ENCODE measurements at places on chromosomes 5 and 9.

DNA sequence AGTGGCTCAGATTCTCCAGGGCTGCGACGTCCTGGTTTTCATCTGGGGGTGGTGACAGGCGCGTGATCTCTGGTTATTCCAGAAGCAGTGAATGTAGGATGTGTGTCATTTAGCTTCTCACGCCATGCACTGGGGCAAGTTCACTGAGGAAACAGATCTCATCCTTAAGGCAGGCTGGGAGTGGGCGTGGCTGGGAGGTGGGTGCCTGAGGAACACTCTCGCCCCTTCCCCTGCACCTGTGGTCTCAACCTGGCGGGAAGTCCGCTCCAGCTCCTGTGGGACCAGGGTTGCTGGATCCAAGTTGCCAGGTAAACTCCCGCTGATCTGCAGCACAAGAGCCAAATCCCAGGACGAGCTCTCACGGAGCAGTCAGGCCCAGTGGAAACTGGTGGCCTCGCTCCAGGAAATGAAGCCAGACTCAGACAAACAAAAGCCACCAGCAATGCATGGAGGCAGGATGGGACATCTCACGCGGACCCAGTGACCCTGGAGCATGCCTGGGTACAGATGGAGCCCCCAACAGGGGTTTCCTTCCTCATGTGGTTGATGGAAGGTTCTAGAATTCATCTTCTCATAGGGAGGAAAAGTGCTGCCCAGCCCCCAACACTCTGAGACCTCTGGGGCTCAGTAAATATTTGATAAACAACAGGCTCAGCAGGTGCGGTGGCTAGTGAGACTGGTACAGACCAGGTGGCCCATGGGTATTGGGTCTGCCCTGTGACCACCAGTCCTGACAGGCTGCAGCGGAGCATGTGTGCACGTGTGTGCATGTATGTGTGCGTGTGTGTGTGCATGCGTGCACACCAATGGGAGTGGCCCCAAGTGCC is 16.3 kb upstream of the SLC12A7 start:
- DNase-seq: no peak

- no peak for DNase-seq
These were observed 135.1 kb downstream of the RPS23 start for GRCh38 chr5:82142928-82143577.

DNA sequence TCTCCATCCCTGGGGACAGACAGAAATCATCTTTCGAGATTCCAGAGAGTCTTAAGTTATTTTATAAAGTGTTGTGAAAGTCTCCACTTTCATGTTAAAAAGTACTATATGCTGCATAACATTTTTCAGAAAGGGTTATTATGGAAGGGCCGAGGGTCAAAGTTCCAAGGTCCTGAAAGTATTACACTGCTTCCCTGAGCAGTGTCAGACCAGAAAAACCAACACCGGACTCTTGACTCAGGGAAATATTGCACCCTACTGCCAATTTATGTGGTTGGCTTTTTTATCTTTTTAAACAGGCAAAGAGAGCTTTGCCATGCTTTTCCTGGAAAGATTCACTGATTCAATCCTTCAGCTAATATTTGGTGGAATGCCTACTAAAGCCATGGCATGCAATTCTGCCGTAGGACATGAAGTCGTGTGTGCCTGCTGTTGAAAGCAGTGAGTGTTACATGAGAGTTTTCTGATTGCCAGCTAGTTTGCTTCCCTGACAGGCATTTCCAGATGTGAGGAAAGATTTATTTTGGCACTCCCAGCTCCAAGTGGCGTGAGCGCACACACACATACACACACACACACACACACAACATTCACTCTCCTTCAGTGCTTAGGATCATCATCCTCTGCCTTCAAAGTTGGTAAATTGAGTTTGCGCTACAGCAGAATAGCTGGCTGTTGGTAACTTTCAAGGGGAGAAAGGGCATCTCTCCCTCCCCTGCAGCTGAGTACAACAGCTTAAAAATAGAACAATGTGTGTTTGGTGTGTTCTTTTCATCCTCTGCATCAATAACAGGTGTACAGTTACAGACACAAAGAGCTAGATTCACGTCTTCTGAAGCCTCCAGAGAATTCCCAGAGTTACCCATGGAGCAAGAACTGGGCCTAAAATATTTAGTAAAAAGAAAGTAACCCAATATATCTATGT is 45.6 kb downstream of the SLC1A3 start:
- no peak for DNase-seq

GRCh38 chr5:132281856-132282614 is 12.2 kb upstream of the SLC22A4 start:
- DNase-seq: no peak

- DNase-seq: no peak
These were observed 50.3 kb downstream of the SNCAIP start for GRCh38 chr5:122362361-122362760.

DNA sequence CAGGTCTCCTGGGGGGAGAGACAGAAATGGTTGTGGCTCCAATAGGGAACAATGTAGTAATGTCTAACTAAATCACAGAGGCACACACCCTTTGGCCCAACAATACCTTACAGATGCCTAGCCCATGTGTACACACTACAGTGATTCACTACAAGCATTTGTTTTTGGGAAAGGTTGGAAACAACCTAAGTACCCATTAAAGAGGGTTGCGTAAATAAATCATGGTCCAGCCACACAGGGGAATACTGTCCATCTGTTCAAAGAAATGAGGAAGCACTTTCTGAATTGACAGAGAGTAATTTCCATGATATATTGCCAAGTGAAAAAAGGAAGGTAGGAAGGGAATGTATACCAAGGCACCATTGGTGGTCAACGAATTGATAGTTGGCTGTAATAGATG is 22.0 kb upstream of the GTF3C5 start:
- DNase-seq: no peak
